Mammary epithelial cell (primary cell): ENCODE measurements at places on chromosomes 6 and 20. TPM values are rescaled to one million over a fixed set of nuclear protein-coding genes. Genes with fewer than 3 reads are reported as not detected.

DNA sequence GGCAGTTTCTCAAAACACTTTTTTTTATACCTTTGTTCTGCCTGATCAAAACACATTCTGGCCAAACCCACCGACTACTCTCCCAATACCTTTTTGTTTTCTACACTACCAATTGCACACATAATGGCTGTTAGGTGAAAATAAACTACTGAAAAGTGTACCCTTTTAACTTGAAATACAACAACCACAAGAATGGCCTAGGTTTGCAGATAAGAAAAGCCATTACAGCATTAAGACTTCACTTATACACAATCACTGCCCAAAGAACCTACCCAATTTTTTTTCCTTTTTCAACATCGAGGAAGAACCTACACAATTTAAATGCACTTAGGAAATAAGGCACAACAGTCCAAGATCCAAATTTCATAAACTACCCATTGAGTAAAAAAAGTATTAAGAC lies 1.8 kb downstream of the SEC63 start:
- DNase-seq: no peak

DNA sequence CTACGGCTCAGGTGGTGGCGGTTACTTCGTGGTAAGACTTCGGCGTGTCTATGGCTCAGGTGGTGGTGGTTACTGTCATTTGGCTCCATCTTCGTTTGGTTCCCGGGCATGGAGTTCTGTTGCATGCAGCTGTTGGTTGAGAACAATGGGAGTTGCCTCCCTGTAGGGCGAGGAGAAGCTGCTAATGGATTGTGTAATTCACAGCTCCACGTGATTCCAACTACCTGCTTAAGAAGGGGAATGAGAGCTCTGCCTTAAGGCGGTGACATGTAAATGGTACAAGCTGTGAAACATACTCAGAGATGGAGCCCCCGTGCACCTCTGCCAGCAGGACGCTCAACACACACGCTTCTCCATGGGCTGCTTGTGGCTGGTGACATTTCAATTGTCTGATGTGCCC lies 12.4 kb upstream of the DACT2 start:
- DNase-seq: no peak

DNA sequence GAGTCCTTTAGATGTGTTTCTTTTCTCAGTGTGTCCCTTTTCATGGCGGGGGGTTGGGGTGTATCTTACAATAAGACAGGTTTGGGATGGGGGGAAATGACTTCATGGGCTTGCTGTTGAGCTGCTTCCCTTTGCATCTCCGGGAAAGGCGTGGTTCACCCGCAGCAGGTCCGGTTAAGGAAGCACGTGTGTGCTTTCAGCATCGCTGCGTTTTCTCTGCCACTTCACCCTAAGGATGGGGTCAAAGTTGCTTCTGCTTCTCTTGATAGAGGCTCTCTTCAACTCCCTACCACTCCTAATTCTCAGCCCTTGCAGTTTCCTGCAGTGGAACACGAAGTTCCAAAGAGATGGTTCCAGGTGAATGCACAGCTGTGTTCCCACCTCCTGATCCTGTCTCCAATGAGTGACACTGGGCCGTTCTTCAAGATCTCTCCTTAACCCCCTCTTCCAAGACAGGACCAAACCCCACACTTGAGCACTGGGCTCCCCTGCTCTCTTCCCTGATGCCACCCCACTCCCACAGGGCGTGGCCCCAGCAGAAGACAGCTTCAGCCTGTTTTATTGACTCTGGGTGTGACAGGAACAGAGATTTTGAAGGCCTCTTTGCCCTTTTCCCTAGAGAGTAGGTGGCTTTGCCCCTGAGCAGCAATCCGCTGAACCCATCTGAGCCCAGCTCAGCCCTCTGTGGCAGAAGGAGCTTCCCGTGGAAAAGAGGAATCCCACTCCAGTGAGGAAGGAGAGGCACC lies 85.2 kb downstream of the PLEKHG1 start:
- no peak for DNase-seq

GRCh38 chr6:106165885-106166485 lies 79.8 kb downstream of the PRDM1 start:
- peak; percentile 65 for DNase-seq

The THBS2 gene
- total RNA-seq: 4.3 TPM

DNA sequence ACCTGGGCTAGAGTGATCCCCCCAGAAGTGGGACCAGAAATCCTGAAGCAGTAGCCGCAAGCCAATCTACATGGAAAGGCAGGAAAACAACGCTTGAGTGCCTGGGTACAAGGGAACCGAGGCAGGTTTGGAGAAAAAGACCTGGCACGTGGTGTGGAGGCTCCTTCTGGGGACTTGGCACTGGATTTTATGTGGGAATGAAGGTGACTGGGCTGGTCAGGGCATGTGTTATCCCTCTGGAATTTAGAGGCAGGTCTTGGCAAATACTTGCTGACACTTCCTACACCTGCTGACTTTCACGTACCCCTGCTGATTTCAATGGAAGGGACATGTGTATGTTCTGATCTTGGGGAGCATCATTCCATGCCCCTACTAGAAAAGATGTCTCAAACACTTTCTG lies 25.0 kb upstream of the FAM217A start:
- DNase-seq: peak; percentile 68

The BTN3A1 gene
- 5.1 TPM in 2 replicates for total RNA-seq

DNA sequence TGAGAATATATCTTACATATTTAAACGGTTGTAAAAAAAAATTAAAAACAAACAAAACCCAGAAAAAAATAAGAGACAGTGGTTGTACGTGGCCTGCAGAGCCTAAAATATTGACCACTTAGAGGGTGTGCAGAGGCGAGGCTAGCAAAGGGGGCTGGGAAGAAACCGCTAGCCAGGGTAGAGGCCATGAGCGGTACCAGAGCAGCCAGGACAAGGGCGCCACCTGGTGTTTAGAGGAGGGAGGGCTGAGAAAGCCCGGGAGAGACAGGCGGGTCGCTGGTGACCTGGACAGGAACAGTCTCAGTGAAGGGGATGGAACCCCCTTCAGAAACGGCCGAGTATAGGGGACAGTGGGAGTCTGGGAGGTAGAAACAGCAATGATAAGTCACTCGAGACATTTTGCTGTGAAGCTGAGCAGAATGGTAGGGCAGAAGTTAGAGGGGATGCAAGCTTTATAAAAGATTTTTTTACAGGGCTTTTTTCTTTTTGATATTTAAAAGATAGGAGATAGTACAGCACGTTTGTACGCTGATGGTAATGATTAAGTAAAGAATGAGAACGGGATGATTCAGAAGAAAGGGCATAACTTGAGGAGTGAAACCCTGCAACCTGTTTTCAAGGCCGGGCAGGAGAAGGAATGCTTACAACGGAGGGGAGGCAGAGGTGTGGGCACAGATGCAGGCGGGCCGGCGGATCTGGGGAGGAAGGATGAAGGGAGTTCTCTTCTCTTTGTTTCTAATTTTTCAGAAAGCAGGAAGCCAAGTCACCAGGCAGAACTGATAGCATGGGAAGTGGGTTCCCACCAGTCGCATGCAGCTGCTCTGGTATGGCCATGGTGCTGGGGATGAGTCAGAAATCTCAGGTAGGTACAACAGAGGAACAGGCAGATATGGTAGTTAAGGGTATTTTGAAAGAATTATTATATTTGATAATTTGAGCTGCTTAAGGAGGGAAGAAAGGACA lies 76.2 kb downstream of the FAM229B start:
- peak; percentile 39 for DNase-seq

DNA sequence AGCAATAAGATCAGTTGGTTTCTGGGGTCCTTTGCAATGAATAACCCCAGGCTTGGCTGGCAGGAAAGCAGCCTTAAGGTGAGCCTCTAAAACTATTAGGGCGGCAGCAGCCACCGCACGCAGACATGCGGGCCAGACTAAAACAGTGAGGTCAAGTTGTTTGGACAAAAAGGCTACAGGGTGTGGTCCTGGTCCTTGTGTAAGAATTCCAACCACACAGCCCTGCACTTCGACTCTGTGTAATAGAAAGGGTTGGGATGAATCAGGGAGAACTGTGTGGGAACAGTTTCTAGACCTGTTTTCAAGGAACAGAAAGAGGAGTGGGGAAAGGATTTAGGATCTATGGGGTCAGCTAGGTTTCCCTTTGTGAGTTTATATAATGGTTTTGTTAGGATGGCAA lies 237.6 kb downstream of the SMOC2 start:
- DNase-seq: no peak

The NOTCH4 gene
- 3.0 TPM for total RNA-seq

- no peak for DNase-seq
Observed at GRCh38 chr6:456358-456867, 64.9 kb downstream of the IRF4 start.

DNA sequence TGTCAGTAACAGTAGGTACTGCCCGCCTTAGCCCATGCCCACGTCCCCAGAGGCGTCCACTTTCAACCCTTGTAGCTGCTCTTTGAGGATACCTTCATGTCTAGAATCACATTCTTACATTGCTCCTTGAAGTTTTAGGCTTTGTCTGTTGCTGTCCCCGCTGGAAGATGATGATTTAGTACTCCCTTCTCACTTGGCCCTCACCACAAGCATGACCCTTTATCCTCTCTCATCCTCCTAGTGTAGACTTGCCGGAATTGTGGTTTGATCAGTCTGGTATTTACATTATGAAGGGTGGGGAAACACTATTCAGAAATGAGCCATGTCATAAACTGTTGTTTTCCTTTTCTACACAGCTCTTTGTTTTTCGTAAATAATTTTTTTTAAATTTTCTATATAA lies 87.4 kb downstream of the ARID1B start:
- peak; percentile 9 for DNase-seq

The POU3F2 gene
- total RNA-seq: not detected in 2 replicates

The MYO6 gene
- 49.8 and 54.5 TPM in 2 replicates for total RNA-seq

GRCh38 chr6:30263734-30264133 lies 50.5 kb upstream of the TRIM26 start:
- DNase-seq: peak; percentile 61

DNA sequence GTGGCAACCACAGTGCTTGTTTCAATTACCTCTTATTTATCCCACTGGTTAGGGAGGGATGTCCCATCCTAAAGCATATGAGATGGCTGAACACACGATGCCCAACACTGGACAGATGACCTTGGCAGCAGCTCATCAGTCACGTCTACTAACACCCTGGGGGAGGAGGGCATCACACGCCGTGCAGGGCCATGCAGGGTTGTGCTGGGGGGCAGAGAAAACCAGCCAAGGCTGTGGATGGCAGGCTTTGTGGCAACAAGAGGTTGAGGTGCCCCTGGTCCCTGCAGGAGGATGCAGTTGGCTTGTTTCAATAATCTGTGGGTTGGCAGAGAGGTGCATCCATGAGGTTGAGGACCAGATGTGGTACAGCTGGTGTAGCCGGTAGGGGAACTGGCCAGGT lies 293.7 kb upstream of the SULF2 start:
- no peak for DNase-seq

DNA sequence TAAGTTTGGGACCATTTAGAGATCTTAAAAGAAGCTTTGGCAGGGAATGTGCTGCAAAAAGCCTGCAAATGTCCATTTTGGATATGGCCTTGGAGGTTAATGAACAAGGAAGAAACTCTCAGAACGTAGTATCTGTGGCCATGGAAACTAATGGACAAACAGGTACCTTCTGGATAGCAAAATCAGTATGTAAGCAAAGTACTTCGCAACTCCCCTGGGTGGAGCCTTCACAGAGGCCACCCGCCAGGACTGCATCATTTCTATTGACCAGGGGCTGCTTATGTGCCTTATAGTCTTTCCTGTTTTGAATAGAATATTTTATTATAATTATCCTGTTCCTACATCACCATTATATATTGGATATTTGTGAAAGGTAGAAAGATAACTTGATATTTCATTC lies 510.8 kb upstream of the SYNCRIP start:
- DNase-seq: no peak

GRCh38 chr6:143241111-143241510 lies 180.4 kb downstream of the AIG1 start:
- DNase-seq: no peak

DNA sequence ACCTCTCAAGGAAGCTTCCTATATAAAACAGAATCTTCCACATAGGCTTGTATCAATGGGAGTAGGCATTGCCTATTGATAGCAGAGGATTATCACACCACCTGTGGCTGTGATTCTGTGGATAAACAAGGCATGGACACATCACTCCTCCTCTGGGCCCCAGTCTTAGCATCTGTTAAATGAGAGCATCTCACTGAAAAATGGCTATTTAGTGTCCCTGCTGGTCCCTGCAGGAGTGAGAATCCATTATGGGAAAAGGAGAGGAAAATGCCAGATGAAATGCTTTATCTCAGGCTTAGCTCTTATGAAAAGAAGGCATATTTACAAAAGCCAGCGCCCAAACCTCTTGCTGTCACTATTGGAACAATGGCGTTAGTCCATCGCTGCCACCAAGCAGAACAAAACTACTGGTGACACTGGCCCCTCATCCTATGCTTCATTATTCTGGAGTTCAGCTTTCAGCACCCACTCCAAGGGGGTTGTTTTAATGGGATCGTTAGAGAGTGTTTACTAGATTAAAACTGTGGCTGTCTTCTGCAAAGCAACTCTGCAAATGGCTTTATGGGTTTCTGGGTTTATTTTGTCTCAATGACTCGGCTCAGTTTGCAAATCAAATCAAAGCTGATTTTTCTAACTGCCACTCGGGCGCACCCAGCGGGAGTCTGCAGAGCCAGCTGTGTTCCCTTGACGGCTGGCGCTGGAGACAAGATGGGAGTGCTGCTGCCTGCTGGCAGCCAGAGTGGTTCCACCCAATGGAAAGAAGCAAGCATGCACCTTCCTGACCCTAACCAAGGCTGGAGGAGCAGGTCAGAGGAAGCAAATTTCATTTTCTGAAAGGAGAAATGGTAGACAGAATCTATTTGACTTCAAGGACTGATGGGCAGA lies 658.8 kb upstream of the CHD6 start:
- DNase-seq: no peak

The OPRL1 gene
- 0.50 TPM for total RNA-seq

The ERGIC3 gene
- total RNA-seq: 320 TPM

DNA sequence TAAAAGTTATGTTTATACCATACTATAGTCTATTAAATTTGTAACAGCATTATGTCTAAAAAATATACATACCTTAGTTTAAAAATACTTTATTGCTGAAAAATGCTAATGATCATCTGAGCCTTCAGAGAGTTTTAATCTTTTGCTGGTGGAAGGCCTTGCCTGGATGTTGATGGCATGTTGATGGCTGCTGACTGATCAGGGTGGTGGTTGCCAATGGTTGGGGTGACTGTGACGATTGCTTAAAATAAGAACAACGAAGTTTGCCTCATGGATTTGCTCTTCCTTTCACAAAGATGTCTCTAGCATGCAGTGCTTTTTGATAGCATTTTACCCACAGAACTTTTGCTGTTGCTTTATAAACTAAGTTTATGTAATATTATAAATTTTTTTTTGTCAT lies 68.6 kb downstream of the QKI start:
- DNase-seq: no peak

GRCh38 chr20:2986466-2986865 lies 57.0 kb upstream of the GNRH2 start:
- DNase-seq: peak; percentile 74

GRCh38 chr20:41927189-41927588 lies 309.0 kb upstream of the CHD6 start:
- DNase-seq: no peak

- DNase-seq: no peak
Observed at GRCh38 chr6:22059126-22059525, 237.7 kb downstream of the PRL start.
